Lung (tissue), 17 donors: ENCODE measurements at places on chromosomes 13 and 19. TPM values are rescaled to one million over a fixed set of nuclear protein-coding genes. Genes with fewer than 3 reads are reported as not detected.

DNA sequence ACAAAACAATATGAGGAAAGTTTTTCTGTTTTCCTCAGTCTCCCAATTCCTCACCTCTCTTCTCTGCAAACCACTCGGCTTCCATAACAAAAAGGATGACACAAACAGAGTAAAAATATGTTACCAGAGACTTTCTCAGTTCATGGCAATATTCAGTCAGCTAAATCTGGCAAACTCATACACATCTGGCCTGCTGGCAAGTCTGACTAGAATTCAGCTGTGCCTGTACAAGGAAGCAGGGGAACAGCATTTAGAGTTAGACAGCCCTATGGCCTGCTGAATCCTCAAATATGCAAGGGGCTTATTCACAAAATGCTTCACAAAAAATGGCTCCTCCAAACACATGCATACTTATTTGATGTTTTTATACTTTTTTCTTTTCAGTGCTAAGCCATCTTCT is 227.8 kb downstream of the ENOX1 start:
- no peak overlapping the region for H3K4me3 ChIP-seq
- no peaks in the 10 kb centered on the region for H3K36me3 ChIP-seq
- peak; percentile 43 for DNase-seq
- H3K27me3 ChIP-seq, result no peaks in the 10 kb centered on the region

- no peaks in the 10 kb centered on the region for H3K4me1 ChIP-seq
- no peak overlapping the region for H3K27ac ChIP-seq
- H3K4me3 ChIP-seq, result no peak overlapping the region
- H3K36me3 ChIP-seq, result no peaks in the 10 kb centered on the region
- no peaks in the 10 kb centered on the region for H3K27me3 ChIP-seq
- no peak for DNase-seq
Observed at GRCh38 chr13:105937451-105937850, 598.0 kb downstream of the EFNB2 start.

DNA sequence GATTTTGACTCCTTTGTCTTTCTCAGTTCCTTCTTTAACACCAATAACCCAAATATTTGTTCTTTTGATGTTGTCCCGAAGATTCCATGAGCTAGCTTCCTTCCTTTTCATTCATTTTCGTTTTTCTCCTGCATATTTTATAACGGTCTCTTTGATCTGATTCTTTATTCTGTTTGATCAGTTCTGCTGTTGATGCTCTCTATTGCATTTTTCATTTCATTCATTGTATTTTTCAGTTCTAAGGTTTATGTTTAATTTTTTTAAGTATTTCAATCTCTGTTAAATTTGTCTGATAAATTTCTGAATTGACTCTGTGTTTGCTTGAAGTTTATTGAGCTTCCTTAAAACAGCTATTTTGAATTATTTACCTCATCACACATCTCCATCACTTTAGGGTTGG is 68.4 kb upstream of the LRCH1 start:
- H3K27ac ChIP-seq, result no peak overlapping the region
- no peaks in the 10 kb centered on the region for H3K27me3 ChIP-seq
- H3K36me3 ChIP-seq, result no peaks in the 10 kb centered on the region

DNA sequence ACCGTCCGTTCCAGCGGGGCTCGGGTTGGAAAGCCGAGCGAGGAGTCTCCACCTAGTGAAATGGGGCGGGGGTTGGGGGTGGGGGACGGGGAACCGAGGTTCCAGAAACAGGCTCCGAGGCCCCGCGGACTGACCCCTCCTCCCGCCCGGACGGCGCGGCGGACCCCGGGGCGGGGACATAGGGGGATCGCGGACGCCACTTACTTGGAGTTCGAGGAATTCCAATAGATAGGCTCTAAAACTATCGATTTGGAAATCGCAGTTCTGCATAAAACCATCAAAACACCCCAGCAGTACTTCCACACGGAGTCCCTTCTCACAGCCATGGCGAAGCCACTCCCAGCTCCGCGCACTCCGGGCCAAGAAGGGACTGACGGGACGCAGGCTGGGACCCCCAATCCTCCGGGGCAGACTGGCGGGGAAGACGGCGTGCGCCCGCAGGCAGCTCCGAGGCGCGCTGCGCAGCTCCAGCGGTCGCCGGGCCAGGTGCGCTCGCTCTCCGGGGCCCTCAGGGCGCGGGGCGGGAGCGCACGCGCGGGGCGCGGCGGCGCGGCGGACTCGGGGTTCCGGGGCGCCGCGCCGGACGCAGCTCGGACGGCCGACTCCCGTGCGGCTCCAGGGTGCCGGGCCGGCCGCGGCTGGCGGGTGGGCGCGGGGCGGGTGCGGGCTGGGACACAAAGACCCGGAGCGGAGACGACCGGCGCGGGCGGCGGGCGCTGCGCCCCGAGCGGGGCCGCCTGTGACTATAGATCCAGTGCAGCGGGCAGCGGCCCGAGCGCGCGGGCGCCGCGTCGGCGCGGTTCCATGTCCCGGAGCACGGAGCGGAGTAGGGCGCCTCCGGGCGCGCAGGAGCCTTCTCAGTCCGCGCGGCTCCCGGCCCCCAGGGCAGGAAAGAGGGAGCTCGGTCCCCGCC is 567 bp downstream of the EFNB2 start:
- H3K4me3 ChIP-seq, result peak overlapping the region; percentile 95
- no peaks in the 10 kb centered on the region for H3K27me3 ChIP-seq

- H3K27ac ChIP-seq, result no peak overlapping the region
- no peaks in the 10 kb centered on the region for H3K36me3 ChIP-seq
- H3K4me1 ChIP-seq, result no peaks in the 10 kb centered on the region
- no peaks in the 10 kb centered on the region for H3K27me3 ChIP-seq
Observed at GRCh38 chr13:87536899-87537298, 134.3 kb upstream of the SLITRK5 start.

- peaks cover 44% of the 10 kb centered on the region for H3K36me3 ChIP-seq
- peak; percentile 56 for DNase-seq
- no peaks in the 10 kb centered on the region for H3K27me3 ChIP-seq
- H3K27ac ChIP-seq, result peak overlapping the region; percentile 86
- H3K4me3 ChIP-seq, result peak overlapping the region; percentile 63
Observed at GRCh38 chr19:58229255-58229639, 533 bp downstream of the ZNF544 start.

DNA sequence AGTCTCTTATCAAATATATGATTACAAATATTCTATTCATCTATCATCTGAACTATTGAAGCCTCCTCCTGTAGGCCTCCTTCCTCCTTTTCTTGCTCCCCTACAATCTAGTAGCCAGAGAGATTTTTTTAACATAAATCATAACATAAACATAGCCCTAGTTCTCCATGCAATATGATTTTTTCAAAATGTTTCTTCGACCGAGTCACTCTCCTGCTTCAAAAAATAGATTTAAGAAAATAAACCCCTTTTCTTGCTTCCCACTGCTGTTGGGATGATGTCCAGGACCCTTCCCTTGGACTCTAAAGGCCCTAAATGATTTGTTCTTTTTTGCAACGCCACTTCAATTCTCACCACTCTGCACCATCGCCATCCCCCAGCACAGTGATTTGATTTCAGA is 319.7 kb upstream of the TSHZ3 start:
- no peaks in the 10 kb centered on the region for H3K36me3 ChIP-seq
- no peaks in the 10 kb centered on the region for H3K27me3 ChIP-seq
- no peak overlapping the region for H3K27ac ChIP-seq
- H3K4me1 ChIP-seq, result peaks cover 6% of the 10 kb centered on the region

DNA sequence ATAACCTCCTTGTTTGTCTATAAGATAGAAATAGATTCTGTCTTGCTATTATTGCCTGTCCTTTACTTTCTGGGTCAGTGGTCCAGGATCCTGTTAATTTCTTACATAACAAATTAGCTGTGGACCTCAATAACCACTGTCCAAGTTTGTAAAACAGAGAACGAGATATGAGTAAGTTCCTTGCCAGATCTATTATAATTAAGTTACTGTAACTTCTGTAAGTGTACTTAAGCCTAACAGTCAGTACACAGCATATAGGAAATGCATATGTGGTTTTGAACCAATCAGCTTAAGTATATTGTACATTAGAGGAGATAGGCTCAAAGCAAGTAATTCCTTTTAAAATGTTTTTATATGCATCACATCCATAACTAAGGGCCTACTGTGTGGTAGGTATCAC is 34.9 kb downstream of the HTR2A start:
- H3K27ac ChIP-seq, result no peak overlapping the region
- H3K36me3 ChIP-seq, result no peaks in the 10 kb centered on the region
- H3K4me1 ChIP-seq, result no peaks in the 10 kb centered on the region
- H3K4me3 ChIP-seq, result no peak overlapping the region
- DNase-seq, result no peak
- no peaks in the 10 kb centered on the region for H3K27me3 ChIP-seq

DNA sequence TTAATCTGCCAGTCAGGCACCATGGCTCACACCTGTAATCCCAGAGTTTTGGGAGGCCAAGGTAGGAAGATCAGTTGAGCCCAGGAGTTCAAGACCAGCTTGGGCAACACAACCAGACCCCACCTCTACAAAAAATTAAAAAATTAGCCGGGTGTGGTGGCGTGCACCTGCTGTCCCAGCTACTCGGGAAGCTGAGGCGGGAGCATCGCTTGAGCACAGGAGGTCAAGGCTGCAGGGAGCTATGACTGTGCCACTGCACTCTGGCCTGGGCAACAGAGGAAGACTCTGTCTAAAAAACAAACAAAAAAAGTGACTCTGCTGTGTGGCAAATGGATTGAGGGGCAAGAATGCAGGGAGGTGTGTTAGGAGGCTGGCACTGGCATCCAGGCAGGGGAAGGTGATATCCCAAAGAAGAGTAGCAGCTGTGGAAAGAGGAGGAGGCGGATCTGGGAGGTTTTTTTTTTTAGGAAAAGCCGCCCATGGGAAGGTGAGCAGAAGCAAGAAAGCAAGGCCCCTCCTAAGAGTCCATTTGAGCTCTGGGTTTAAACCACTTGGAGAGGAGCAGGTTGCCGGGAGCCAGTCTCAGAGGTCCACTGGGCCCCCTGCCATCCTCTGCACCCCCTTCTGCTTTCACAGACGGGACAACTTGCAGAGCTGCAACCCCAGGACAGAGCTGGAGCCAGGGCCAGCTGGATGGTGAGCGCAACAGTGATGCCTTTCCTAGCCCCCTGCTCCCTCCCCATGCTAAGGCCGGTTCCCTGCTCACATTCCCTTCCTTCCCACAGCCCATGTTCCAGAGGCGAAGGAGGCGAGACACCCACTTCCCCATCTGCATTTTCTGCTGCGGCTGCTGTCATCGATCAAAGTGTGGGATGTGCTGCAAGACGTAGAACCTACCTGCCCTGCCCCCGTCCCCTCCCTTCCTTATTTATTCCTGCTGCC is 2.1 kb downstream of the HAMP start:
- H3K4me3 ChIP-seq, result no peak overlapping the region
- no peak for DNase-seq
- no peaks in the 10 kb centered on the region for H3K36me3 ChIP-seq

DNA sequence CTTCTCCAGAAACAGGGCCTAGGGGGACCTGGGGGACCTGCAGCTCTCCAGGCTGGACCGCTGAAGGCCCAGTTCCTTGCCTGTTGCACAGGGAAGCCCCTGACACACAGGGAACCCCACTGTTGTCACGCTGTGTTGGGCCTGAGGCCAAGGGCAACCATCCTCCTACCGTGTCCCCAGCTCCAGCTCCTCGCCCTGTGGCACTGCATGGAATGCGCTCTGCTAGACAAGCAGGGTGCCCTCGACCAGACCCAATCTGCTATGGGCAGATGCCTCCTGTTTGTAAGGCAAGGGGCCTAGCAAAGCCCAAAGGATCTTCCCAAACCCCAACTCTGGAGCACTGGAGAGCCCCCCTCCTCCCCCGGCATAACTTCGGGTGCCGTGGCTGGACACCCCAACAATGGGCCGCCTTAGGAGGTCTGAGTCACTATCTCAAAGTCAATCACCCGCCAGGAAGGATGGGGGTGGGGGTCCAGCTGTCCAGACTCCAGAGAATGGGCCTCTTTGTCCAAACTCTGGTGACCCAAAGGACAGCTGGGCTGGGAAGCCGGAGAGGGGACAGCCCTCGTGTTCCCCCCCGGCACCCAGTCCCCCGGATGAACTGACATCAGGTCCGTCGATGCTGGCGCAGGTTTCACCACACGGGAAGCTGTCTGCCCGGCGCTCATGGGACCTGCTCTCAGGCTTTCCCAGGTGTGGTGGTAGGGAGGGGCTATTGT is 3.7 kb downstream of the BRSK1 start:
- no peak for DNase-seq
- no peaks in the 10 kb centered on the region for H3K4me1 ChIP-seq
- no peaks in the 10 kb centered on the region for H3K36me3 ChIP-seq
- H3K27ac ChIP-seq, result no peak overlapping the region
- H3K4me3 ChIP-seq, result no peak overlapping the region

Gene HCST
- 118 TPM for polyA plus RNA-seq

Gene PEG3
- 0.63 TPM for polyA plus RNA-seq

Gene PGLYRP2
- polyA plus RNA-seq, result not detected

Gene ZSCAN22
- polyA plus RNA-seq, result 1.1 TPM

Gene FOSB
- polyA plus RNA-seq, result 7.9 TPM

Gene TTC9B
- polyA plus RNA-seq, result not detected

Gene GFY
- not detected for polyA plus RNA-seq
